ENCODE measurements at places on chromosomes 2 and 18.

- no peak for DNase-seq
These were observed 166.1 kb upstream of the ZNF521 start for GRCh38 chr18:25517881-25518715.

DNA sequence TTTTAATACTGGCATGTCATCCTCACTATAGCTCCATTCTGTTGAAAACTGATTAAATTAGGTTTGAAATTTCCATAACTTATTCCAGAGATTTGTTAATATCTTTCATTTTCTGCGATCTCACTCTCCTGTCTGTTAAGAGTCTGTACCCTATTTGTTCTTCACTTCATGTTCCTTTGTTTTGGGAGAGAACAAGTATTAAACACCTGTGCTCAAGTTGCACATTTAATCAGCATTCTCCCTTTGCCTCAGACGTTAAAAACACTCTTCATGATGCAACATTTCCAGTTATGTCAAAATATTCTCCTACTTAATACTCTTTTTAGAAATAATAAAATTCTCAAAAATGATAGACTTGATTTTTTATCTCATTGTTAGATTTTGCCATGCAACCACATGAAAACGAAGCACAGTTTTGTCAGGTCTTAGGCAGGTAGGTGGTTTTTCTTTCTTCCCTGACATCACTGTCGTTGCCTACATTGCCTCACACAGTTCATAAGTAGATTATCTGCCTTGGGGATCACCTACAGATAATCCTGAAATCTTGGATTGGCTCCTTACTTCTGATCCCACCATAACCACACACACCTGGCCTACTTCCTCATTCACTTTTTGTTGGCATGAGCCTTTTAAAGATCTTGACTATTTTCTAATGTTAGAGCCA, 109.9 kb downstream of the GAREM1 start:
- no peak for DNase-seq

- no peak for DNase-seq
These were observed 96.8 kb upstream of the RPRM start for GRCh38 chr2:153575171-153575853.

- DNase-seq: no peak
These were observed 11.6 kb downstream of the ATG16L1 start for GRCh38 chr2:233263045-233263570.

DNA sequence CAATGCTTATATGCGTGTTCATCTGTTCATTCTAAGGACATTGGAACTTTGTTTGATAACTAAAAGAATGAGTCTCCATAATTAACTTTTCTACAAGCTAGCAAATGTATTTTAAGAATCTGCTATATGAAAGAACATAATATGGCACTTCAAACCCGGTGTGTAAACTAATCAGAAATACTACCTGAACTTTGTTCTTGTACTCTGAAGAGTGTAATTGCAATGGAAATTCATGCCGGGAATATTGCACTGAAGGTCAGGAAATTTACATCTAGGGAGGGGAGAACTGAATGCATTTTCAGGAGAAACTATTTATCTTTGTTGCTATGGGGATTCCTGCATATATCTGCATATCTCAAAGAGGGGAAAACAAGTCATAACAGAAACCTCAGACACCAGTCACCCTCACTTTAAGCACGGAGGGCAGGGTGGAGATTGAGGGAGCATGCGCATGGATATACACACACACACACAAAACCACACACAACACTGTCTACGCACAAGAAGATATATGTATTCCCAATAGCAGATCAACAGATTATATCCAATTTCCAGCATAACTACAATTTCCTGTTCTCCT, 76.2 kb downstream of the DTNA start:
- no peak for DNase-seq

- no peak for DNase-seq
These were observed 32.5 kb upstream of the SGPP2 start for GRCh38 chr2:222391743-222392285.

DNA sequence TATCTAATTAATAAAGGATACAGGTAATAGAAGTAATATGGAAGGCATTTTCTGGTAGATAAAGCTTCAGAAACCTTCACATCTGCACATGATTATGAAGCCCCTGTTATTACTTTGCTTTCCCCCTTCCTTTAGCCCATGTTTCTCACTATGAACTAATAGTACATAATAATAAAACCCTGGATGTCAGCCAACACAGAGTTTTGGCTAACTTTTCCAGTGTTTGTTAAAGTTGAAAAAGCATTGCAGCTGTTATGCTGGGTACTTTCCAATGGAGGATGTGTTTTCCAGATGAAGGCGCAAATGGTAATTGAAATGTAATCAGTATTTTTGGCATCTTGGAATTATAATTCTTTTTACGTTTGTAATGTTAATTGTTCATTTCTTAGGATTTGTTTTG, 43.5 kb downstream of the SPTBN1 start:
- DNase-seq: no peak

- no peak for DNase-seq
These were observed 1.3 kb upstream of the BAZ2B start for GRCh38 chr2:159617646-159618045.

DNA sequence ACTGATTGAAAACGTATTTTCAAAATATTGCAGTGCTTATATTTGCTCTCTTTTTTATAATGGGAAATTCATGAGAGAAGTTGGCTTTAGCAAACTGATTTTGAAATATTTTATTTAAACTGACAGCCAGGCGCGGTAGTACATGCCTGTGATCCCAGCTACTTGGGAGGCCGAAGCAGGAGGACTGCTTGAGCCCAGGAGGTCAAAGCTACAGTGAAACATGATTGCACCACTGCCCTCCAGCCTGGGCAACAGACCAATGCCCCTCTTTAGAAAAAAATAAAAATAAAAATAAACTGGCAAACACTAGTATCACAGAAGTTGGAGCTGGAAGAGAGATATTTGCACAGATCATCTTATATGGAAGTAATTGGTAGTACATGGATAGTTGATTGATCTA, 20.7 kb downstream of the ZBTB7C start:
- DNase-seq: no peak

GRCh38 chr2:166610180-166610912, 116.3 kb upstream of the SCN7A start:
- DNase-seq: no peak

- DNase-seq: no peak
These were observed 292.9 kb upstream of the TMEFF2 start for GRCh38 chr2:192487636-192488035.

GRCh38 chr2:239790313-239790712, 234.8 kb downstream of the NDUFA10 start:
- no peak for DNase-seq

GRCh38 chr2:28716265-28716865, 35.3 kb upstream of the PPP1CB start:
- DNase-seq: peak; percentile 88

DNA sequence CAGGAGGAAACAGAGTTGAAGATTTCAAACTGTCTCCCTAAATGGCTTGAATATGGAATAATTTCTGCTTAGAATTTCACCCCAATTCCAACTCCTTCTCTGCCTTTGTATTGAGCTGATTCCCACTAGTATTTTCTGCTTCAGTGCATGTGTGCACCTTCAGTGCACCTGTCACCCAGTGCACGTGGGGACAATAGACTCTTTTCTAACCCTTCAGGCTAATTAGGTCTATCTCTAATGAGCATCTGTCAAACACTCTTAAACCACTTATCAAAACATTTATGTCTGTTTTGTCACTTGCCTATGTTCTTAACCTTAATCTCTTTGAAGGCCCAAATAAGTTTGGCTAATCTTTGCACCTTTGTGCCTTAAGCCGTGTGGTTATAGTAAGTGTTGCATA, 232.0 kb upstream of the NETO1 start:
- DNase-seq: no peak

DNA sequence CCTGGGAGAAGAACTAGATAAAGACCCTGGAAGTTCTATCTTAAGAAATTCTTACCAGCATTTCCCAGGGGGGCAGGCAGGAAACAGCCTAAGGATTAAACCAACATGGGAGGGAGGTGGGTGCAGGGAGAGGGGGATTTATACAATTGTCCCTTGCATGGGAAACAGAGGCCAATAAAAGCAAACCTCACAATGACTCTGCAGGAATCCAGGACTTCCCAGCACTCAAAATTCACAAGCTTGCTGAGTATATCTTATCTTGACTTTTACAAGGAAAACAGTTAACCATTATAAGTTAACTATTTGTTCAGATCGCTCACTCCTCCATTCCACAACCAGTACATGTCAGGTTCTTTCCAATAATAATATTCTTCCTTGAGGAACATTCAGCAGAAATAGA, 241.3 kb downstream of the MREG start:
- no peak for DNase-seq

DNA sequence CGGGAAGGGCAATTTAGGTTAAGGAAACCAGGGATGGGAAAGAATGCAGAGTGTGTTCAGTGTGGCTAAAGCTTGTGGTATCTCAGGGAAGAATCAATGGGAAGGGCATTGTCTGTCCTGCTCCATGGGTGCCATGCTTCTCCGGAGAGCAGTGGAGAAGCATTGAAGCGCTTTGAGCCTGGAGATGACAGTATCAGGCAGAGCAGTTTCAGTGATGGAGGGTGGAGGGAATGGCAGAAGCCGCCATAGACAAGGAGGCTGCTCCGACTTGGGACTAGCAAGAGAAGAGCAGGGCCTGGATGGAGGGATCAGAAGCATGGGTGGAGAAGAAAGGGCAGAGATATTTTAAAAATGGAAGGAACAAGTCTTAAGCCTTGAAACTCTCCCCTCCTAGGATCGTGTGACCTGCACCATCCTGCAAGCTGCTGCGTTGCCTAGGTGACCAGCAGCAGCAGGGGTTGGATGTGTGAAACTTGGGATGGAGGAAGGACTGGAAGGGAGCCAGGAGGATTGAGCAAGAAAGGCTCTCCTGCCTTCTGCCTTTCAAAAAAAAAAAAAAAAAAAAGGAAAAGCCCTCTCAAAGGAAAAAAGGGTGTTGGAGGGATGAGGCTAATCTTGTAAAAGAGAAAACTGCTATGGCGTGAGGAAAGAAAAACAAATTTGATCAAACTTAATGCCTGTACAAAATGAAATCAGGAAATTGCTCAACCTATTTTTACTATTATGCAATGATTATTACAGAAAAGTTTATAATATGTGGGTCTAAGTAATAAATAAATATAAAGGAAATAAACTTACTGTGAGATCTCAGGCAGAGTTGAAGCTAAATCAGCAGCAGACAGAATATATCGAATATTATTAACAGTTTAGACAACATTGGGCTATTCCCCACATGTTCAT, 493.8 kb upstream of the NRP2 start:
- peak; percentile 26 for DNase-seq

All from non-pigmented ciliary epithelial cell (primary cell).